Upper lobe of left lung (tissue), 6 donors: ENCODE measurements at places on chromosomes 5 and 9.

DNA sequence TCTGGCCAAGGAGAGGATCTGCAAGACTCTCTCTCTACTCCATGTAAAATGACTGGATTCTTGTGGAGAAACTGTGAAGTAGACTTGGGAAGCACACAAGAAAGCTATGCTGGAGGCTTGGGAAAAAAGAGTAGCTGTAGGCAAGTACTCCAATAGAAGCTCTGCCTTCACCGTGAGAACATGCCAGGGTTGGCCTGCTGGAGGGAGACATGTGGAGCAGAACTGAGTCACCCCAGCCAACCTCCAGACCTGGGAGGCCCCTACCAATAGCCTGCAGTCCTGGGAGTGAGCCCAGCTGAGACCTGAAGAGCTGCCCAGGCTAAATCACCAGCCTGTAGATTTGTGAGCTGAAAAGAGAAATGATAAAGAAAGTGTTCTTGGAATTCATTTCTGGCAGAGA, 66.6 kb downstream of the DEPDC1B start:
- no peak for DNase-seq

DNA sequence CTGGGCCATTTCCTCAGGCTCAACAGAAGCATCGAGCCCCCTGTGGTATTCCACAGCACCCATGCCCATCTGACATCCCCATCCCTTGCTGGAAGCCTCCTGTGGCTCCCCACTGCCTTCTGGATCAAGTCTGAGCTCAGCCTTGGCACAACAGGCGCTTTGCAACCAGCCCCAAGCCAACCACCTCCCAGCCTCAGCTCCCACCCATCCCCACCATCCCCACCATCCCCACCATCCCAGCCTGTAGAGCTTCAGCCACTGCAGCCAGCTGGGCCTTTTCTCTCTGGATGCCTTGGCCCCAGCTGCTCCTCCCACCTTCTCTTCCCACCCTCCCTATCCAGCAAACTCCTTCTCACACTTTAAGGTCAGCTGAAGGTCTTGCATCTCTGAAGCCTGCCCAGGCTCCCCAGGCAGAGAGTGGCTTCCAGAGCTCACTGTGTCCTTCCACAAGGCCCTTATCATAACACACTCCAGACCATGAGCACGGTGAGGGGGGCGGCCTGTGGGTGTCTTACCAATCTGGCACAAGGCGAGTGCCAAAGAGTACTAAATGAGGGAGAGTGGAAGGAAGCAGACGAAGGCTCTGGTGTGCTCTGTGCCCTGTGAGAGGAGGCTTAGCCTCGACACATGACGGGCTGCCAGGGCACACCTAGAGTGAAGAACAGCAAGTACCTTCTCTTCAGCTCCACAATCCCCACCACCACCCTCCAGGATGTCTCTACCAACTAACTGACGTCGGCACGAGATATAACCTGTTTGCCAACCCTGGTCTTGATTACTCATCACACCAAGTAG, 6.5 kb downstream of the HIGD2A start:
- DNase-seq = no peak

DNA sequence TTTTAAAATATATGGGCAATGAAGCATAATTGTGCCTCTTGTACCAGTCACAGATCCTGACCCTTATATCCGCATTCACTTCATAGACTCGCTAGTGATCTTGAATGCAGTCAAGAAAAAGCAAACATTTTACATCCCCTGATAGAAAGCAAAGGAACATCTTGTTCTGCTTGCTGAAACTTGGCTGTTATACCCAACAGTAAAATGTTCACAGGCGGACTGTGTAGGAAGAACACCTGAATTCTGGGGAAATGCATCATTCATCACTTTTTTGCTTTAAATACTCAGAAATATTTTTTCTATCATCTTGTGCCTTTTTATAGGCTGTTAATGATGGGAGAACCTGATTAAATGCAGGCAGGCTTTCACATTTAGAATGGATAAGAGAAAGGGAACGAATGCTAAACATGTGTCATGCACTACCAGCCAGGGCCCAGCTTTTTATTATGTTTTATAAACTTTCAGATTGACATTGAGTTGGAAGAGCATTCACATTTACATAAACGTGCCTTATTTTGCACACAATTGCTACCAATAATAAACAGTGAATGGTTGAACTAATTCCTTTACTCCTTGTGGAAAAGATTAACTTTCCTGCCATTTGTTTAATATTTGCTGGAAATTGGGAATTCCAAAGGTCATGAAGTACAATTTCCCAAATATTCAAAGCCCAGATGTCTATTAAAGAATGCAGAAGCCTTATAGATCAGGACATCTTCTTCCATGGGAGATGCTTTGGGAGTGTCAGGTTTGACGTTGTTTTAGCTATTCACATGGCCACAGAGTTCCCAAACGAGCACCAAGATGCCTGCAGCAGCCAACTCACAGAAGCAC, 756.2 kb downstream of the TLE1 start:
- no peak for DNase-seq

DNA sequence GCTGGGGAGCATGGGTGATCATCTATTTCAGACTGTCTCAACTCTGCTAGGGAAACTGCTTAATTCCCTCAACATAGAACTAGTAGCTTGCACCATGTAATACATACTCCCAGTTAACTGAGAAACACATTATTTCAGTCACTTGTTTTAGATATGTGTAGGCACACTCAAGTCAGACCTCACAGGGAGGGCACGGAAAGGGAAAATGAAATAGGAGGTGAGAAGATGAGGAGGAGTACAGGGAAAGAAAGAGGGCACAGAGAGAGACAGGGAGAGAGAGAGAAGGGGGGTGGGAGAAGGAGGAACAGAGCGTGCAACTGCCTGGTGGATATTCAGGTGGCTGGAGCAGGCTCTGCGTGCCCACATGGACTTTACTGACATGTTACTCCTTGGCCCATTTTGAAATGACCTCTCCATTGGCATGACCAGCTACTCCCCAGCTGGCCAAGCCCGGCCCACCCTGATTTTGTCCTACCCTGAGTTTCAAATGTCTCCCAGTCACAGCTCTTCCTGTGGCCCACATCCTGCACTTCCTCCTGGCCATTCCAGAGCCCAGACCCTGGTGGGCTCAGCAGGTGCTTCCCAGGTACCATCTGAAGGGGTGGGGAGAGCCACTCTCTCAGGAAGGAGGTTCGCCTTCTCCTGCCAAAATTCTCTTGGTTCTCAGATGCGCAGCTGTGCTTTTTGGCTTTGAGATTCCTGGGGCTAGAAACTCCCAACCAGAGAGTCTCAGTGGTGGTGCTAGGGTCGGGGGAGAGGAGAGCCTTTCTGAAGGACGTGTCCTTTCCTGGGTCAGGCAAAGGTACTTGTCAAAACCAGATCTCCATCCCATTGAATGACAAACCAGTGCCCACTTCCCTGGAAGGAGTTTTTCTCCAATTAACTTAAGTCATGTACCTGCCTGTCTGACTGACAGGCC, 229.4 kb downstream of the FSTL4 start:
- no peak for DNase-seq

GRCh38 chr5:59864718-59865117, 28.8 kb downstream of the PDE4D start:
- no peak for DNase-seq

DNA sequence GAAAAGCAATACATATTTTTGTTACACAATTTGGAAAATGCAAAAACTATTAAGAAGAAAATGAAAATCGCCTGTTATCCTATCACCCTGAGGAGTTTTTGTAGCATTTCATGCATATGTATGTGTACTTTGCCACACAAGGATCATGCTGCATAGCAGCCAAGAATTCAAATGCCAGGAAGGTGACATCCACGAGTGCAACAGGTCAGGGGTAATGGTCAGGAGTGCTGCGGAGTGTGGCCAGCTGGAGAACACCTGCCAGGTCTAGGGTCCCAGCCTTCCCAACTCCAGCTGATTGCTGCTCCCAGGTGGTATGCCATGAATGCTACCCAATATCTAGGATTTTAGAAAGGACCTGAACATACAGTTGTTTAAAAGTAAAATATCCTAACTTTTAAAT, 617.1 kb downstream of the PRELID2 start:
- DNase-seq = no peak

- no peak for DNase-seq
Measured at GRCh38 chr5:102777099-102777498, 22.0 kb downstream of the PAM start.

DNA sequence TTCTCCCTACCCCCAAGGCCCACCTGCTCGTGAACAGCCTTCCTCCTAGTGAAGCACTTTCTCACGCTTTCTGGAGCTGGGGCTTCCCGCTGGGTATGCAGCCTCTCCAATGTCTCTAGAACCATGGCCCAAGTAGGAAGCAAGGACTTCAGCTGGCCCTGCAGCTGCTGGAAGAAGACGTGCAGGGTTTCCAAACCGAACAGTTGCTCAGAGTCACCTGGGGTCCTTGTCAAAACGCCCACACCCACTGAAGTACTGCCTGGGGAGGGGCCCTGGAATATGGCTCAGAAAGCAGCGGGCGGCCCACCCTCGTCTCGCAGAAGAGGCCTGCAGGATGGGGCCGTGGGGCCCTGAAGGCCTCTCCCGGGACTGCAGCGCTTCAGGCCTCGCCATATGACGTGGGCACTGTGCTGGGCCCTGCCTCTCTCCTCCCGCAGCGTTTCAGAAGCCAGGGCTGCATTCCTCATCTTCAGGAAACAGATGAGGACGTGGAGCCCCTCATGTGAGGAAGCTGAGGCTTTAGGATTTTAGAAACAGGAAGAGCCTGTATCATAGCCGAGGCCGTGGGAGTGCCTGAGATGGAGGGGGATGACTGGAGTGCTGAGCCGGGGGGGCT, 116.0 kb upstream of the LMX1B start:
- no peak for DNase-seq

DNA sequence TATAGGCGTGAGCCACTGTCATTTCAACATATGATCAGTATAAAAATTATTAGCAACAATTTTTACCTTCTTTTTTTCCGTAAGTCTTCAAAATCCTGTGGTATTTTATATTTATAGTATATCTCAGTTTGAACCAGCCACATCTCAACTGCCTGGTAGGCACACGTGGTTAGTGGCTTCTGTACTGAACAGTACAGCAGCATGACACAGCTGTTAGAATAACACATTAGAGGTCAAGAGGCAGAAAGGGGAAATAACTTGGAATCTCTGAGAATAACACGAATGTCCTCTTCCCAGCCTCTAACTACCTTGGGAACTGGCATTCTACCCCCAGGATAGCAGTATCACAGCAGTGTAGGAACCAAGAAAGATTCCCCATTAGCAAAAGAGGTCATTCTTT, 108.5 kb upstream of the IQGAP2 start:
- DNase-seq = no peak

- DNase-seq = no peak
Measured at GRCh38 chr9:5909976-5910375, 19.3 kb downstream of the MLANA start.

- no peak for DNase-seq
Measured at GRCh38 chr9:91148306-91148705, 213.4 kb downstream of the AUH start.

- DNase-seq = no peak
Measured at GRCh38 chr5:155839251-155840037, 487.5 kb upstream of the SGCD start.

DNA sequence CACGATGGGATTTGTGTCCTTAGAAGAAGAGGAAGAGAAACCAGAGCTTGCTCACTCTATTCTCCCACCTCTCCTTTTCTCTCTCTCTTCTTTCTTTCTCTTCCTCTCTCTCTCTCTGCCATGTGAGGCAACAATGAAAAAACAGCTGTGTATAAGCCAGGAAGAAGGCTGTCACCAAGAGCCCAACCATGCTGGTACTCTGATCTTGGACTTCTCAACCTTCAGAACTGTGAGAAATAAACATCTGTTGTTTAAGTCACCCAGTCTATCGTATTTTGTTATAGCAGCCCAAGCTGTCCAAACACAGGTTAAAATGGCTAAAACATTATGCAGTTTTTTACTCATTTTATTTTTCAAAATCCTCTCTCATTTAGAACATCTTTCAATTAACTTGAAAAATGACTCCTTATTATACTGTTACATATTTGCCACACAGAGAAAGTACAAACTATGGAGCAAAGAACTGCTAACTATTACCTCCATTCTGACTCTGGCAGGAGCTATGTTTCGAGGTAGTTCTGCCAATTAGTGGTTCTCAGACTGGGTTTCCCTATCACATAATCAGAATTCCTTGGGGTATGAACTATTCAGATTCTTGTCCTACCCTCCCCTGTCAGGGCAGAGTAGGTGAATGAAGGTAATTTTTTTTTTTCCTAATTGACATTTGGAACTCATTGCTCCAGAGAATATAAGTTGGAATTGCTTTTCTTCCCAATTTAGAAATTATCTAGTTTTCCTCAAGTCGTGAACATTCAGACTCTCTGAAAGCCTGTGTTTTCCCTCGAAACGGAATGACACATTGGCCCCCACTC, 434.6 kb downstream of the ENC1 start:
- no peak for DNase-seq

DNA sequence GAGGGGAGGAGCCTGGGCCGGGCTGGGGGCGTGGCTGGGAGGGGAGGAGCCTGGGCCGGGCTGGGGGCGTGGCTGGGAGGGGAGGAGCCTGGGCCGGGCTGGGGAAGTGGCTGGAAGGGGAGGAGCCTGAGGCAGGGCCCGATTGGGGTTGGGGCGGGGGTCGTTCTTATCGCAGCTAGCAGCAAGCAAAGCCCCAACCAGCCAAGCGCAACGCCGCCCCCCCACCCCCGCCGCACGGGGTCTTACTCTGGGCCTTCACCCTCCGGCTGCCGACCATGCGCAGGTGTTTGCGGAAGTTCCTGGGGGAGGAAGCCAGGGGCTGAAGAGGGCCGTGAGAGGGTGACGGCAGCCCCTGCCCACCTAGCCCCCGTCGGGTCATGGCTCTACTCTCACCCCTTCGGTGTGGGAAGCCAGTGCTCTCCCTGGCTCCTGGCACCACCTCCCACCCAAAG, 5.0 kb downstream of the NSMF start:
- peak; percentile 64 for DNase-seq

- no peak for DNase-seq
Measured at GRCh38 chr9:79885093-79885857, 313.5 kb downstream of the TLE4 start.

DNA sequence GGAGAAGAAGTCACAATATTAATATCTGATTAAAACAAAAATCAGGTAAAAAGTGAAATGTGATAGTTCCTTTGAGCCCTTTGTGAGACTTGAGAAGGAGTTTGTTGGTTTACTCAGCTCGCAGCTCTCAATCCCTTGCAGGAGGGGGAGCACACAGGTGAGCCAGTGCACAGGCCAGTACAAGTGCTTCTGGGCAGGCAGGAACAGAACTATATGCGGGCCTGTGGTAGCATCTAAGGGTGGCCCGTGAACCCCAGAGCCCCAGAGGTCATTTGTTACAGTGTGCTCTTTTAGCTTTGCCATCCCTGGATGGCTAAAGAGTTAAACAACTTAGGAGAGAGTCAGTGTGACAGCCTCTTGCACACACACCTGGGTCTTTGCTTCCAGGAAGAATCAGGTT, 215.3 kb upstream of the EDIL3 start:
- no peak for DNase-seq

DNA sequence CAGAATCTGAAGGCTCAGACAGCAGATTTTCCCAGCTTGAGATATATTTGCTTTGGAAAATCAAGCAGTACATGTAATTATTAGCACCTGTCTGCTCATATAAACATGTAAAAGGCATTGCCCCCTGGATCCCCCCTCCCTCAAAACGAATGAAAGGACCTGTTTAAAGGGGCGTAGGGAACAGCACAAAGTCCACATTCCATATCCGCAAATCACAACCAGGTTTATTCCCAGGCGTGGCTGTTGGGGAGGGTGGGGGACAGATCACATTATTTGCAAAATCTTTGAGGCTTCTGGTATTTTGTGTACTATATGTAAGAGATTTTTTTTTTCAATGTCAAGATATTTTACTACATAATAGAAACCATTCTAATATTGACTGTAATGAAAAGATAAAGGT, 8.7 kb upstream of the MRPS2 start:
- DNase-seq = no peak
